ENCODE measurements at places on chromosomes 4 and X. TPM values are rescaled to one million over a fixed set of nuclear protein-coding genes. Genes with fewer than 3 reads are reported as not detected.

The TENT5D gene
- total RNA-seq = not detected

The SPON2 gene
- 255 TPM for total RNA-seq

The CXorf49 gene
- not detected for total RNA-seq

The PAK3 gene
- total RNA-seq = 0.12 TPM

The GPR143 gene
- total RNA-seq = not detected

The NALF2 gene
- total RNA-seq = not detected

The CITED1 gene
- total RNA-seq = not detected

The AWAT2 gene
- not detected for total RNA-seq

The KLB gene
- 0.05 TPM for total RNA-seq

The SHISA3 gene
- total RNA-seq = 71.1 TPM

The CRMP1 gene
- 0.06 TPM for total RNA-seq

The GPR82 gene
- not detected for total RNA-seq

The SASH3 gene
- not detected for total RNA-seq

The CAPN6 gene
- total RNA-seq = not detected

The PPEF1 gene
- total RNA-seq = not detected

The ARMCX4 gene
- total RNA-seq = 2.5 TPM

The HSFX4 gene
- not detected for total RNA-seq

The GC gene
- total RNA-seq = not detected

The GPRASP1 gene
- total RNA-seq = 1.7 TPM

The BANK1 gene
- 0.06 TPM for total RNA-seq

The BRS3 gene
- total RNA-seq = not detected

The CFAP47 gene
- total RNA-seq = not detected

The TCEAL5 gene
- not detected for total RNA-seq

The CENPVL2 gene
- total RNA-seq = not detected

The GLOD5 gene
- not detected for total RNA-seq

The REPS2 gene
- total RNA-seq = 7.5 TPM

The HSD17B13 gene
- not detected for total RNA-seq

The SYNPO2 gene
- 9.0 TPM for total RNA-seq

The MGARP gene
- total RNA-seq = 7.6 TPM

The CLDN22 gene
- not detected for total RNA-seq

The RASL11B gene
- total RNA-seq = 0.54 TPM

The MAGEC1 gene
- not detected for total RNA-seq

The CHRNA9 gene
- not detected for total RNA-seq

The GAB1 gene
- total RNA-seq = 20.5 TPM

The RHOXF1 gene
- total RNA-seq = not detected

The ARSJ gene
- 16.2 TPM for total RNA-seq

The LDB2 gene
- 17.2 TPM for total RNA-seq

The SPANXD gene
- not detected for total RNA-seq

The ZMAT1 gene
- total RNA-seq = 0.12 TPM

The CDX4 gene
- not detected for total RNA-seq

The TIMM8A gene
- total RNA-seq = 7.3 TPM

The RUFY3 gene
- 22.5 TPM for total RNA-seq

The IBSP gene
- total RNA-seq = not detected

The UCHL1 gene
- total RNA-seq = 282 TPM

The FAM9C gene
- not detected for total RNA-seq

The F8A1 gene
- 18.8 TPM for total RNA-seq

The TMEM185A gene
- 17.2 TPM for total RNA-seq

The LPAR4 gene
- not detected for total RNA-seq

The FHIP1A gene
- total RNA-seq = not detected
